ENCODE measurements at places on chromosomes 1 and 21.
A peak's percentile ranks its signal among the peaks of the same experiment; 100 is the strongest.

GRCh38 chr1:179087665-179088064 lies 5.8 kb downstream of the TOR3A start:
- DNase-seq: no peak

- no peak for DNase-seq
Observed at GRCh38 chr1:58307431-58307830, 239.1 kb downstream of the OMA1 start.

DNA sequence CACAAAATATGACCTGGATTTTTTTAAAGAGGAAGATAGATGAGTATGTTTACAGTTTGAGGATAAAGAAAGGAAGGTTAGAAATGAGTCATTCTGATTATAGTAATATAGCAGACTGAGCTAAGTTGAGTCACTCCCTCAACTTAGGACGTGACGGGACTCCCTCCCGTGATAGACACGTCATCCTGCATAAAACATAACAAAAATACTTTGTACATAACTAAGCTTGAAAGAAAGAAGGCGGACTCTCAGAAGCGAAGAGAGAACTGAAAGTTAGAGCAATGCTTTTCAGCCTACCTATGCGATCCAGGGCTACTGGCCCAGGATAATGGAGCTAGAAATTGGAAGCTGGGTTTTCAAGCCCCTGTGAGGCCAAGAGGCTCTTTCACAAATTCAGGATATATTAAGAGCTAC lies 53.0 kb upstream of the DESI2 start:
- DNase-seq: peak; percentile 67

- no peak for DNase-seq
Observed at GRCh38 chr1:27600498-27601175, 3.3 kb downstream of the AHDC1 start.

- DNase-seq: no peak
Observed at GRCh38 chr21:36966066-36966820, at the start of gene HLCS. HLCS (minus strand) TSS chr21:36966669; CDS start chr21:36966638, 31 bp downstream.

All from AG09319 (cell line).